ENCODE measurements at places on chromosomes 1 and 21.

DNA sequence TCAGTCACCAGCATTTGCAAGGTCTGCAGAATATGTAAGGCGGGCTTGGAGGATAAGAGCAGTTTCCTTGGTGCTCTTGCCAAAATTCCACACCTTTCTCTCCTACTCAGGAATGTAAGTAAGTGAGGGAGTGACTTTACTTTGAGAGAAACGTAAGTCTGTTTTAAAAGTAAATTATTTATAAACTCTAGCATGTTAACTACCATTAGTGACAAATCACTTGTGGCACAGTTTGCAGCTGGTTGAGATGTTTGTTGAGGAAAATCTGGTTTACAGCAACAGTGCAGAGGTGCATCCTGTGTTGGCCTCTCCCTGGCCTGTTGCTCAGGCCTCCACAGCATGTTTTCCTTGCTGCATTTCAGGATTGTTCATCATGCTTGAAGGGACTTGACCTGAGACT, 8.5 kb downstream of the CGN start:
- no peak for DNase-seq

DNA sequence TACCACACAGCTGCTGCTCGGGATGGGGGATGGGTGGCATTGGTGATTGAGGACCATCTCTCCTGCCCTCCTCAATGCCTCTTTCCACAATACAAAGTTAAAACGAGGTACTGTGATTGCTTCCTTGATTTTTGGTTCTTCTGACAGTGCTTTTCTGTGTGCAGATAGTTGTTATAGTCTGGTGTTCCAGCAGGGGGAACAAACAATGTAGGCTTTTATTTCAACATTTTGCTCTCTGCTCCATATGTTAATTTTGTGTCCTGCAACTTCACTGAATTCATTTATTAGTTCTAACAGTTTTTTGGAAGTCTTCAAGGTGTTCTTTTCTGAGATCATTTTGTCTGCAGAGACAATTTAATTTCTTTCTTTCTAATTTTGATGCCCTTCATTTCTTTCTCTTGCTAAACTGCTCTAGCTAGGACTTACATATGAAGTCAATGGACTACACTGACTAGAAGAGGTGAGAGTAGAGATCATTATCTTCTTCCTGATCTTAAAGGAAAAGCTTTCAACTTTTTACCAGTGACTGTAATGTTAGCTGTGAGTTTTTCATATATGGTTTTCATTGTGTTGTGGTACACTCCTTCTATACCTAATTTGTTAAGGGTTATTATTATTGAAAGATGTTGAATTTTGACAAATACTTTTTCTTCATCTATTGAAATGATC, 45.4 kb downstream of the TNFSF18 start:
- no peak for DNase-seq

- no peak for DNase-seq
Measured at GRCh38 chr1:182968151-182968741, 15.3 kb upstream of the SHCBP1L start.

DNA sequence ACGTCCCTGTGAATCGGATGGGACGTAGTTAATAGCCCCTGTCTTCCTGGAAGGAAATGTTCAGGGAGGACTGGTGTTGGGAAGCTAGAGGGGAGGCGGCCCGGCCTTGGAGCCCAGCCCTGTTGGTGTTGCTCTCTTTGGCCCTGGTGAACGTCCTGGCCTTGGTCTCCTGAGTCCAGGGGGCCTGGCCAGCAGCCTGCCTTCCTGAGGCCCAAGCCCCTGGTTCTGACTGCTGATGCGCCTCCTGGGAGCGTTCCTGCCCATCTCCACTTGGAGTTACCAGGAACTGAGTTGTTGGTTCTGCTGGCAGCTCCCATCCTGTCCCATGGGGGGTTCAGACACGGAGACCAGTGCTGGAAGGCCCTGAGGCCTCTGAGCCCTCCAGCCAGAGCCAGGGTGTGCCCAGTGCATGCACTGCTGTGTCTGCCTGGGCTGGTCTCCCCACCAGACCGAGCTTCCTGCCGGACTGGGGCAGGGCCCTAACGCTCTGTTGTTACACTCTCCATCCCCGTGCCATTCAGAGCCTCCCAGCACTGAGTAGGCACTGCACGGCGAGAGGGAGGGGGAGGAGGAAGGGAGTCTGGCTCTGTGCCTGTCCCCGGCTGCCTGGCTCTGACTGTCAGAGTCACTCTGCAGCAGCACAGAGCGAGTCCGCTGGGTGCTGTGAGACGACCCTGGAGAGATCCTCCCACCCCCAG, 382.5 kb upstream of the VAMP3 start:
- DNase-seq: no peak

- DNase-seq: no peak
Measured at GRCh38 chr1:27353629-27354028, 11.8 kb downstream of the SYTL1 start.

DNA sequence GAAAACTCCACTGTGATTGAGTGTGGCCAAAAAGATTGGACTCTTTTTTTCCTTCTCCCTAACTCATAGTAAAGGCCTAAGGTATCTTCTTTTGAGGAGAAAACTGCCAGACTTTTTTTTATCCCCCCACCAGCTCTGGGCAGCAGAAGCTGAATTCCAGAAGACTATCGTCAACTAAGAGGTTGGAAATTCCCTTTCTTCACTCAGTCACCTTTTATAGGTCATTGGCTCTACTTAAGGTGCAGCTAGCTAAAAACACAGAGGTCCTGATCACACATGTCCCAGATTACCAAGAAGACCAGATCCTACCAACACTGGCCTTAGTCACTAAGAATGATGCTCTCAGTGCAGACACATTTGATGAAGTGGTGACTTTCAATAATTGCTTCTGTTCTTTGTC, 1441.2 kb downstream of the PLA2G4A start:
- DNase-seq: no peak

DNA sequence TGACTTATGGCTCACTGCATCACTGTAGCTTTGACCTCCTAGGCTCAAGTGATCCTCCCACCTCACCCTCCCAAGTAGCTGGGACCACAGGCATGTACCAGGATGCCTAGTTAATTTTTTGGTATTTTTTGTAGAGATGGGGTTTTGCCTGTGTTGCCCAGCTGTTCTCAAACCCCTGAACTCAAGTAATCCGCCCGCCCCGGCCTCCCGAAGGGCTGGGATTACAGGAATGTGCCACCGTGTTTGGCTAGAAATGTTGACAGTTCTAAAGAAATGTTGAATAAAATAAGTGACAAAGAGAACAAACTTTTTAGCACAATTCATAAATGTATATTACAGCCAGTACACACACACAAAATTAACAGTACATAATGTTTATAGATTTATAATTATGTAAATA, 1586.1 kb downstream of the NCAM2 start:
- DNase-seq: no peak

GRCh38 chr1:208951908-208952307, 631.6 kb upstream of the CAMK1G start:
- no peak for DNase-seq

- no peak for DNase-seq
Measured at GRCh38 chr1:235297579-235297978, 30.4 kb downstream of the ARID4B start.

- DNase-seq: no peak
Measured at GRCh38 chr1:12809933-12810332, 18.7 kb downstream of the PRAMEF1 start.

DNA sequence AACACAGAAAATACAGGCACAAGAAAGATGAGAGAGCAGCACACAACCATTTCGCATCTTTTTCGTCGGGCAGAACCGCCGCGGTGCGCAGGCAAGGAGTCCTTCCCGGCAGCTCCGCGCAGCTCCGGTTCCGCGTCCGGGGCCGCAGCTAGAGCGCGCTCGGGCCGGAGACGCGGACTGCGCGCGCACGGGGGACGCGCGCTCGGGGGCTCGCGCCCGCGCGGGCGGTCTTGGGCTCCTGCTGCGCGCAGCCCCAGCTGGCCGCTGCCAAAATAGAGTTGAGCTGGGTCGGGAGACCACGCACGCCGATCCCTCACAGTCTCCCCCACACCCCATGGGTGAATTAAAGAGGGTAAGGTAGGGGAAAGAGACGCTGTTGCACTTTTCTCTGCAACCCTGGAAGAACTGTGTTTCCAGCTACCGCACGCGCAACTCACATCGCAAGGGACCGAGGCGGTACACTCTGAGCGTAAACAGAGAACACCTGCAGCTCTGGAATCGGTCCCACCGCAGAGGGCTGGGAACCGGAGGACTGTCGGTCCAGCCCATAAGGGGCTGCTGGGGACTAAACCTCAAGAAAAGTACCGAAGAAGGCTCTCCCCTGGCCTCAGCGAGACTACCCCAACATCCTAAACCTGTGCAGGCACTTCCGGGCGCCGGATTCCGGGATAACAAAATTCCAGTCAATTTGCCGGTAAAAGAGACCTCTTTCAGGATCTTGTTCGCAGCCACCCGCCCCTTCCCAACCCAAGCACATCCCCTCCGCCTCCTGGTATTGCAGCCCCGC, 1.7 kb downstream of the NR5A2 start:
- DNase-seq: peak; percentile 19

Data from NCI-H1930 (cell line).